ENCODE measurements at places on chromosomes 2 and 18.

- DNase-seq: no peak
Observed at GRCh38 chr2:239180526-239181073, 220.2 kb downstream of the HDAC4 start.

DNA sequence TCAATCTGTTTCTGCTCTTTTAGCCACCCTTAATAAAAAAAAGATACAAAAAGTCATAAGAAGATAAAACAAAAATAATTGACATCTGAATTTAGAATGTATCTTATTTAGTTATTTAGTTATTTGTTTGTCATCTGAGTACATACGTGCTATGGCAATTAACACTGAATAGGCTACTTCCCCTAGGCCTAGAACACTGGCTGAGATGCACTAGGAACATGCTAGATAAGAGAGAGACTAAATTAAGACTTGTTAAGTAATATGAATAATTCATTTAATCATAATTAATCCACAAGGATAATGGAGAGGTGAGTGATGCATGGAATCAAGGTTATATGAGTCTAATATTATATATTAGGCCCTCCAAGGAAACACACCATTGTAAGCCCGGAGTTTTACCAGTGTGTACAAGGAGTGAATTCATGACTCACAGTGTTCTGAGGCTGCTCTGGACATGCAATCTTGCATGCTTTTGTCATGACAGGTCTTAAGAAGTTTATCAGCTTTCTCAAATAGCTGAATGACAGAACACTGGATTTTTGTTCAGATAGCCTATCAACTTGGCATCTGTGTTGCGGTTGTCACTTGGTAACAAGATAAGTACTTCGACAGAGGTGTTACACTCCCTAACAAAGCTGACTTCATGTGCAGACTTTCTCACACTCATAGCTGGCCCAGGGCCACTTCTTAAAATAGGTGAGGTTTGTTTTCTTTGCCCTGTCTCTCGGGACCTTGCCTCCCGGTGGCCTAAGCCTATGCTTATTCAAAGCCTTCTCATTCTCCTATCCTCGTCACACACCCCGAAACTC, 5.0 kb upstream of the SERPINB2 start:
- DNase-seq: no peak

DNA sequence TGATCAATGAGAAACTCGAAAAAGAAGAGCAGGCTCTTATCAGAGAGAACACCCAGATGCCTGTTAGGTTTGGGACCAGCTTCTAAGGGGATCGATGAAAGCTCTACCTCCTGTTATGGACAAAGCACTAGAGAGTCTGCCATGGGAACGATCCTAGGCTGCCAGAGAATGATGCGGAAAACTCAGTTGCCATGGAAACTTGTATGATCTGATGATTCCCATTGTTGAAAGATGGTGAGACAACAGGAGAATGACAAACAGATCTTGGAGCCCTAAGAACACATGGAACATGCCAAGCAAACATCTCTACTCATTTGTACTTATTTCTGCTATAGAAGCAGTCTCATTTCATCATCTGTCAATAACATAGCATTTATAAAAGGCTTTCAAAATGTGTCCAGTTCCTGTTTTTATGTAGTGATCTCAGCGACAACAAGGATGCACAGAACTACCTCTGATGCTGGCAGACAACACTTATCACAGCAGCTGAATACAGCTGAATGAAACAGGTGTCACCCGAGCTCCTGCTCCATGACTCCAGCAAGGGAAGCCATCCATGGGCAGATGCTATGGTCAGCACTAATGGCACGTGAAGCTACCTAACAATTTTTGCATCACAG, 59.6 kb downstream of the NCKAP5 start:
- no peak for DNase-seq

- no peak for DNase-seq
Observed at GRCh38 chr2:239636808-239637207, 236.0 kb upstream of the HDAC4 start.

DNA sequence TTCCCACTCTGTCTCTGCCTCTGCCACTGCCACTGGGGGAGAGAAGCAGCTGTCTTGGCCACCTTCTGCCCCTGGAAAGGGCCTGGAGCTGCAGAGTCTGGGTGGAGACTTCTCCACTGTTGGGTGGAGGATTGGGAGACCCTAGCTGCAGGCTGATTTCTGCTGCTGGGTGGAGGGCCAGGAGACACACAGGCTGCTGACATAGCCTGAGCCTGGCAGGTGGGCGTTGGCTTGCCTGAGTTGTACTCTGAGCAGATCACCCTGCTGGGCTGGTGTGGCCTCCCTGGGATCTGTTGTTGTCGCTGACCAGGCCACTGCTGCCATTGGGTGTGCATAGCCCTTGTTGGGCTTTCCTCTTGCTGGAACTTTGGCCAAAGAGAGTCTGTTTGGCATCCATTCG, 64.3 kb downstream of the ARHGEF4 start:
- no peak for DNase-seq

- DNase-seq: no peak
Observed at GRCh38 chr2:112031473-112032223, 23.4 kb upstream of the TMEM87B start.

GRCh38 chr2:105645031-105645937, 99.4 kb upstream of the NCK2 start:
- DNase-seq: no peak

- DNase-seq: no peak
Observed at GRCh38 chr2:25939257-25939668, 43.0 kb downstream of the KIF3C start.

DNA sequence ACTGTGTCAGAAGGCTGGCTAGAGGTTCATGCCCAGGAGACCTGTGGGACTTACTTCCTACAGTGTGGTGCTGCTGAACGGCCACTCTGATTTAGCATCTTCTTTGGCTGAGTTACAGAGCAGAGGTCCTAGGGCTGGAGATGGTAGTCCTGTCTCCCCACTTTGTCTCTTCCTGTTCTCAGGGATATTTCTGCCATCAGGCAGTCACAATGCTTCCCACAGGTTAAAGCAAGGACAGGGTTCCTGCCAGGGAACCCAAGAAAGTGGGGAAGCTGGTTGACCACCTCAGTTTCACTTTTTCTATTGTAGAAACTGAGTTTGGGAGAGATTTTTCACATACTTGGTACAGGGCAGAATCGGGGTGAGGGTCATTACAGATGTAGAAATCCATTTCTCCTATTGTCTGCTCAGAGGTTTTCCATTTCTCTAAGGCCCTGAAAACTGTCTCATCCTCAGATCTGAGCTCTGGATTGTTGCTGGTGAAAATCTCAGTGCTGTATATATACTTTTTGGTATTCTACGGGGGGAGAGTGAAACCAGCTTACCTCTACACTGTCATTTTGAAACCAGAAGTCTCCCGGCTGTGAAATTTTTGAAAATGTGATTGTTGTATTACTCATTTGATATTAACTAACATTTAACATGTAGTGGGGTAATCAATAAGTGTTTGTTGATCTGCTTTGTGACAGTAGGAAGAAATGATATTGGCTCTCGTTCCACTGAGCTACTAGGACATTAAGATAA, 37.0 kb upstream of the MEP1B start:
- DNase-seq: no peak

GRCh38 chr18:80175451-80176204, 66.6 kb downstream of the ADNP2 start:
- no peak for DNase-seq

DNA sequence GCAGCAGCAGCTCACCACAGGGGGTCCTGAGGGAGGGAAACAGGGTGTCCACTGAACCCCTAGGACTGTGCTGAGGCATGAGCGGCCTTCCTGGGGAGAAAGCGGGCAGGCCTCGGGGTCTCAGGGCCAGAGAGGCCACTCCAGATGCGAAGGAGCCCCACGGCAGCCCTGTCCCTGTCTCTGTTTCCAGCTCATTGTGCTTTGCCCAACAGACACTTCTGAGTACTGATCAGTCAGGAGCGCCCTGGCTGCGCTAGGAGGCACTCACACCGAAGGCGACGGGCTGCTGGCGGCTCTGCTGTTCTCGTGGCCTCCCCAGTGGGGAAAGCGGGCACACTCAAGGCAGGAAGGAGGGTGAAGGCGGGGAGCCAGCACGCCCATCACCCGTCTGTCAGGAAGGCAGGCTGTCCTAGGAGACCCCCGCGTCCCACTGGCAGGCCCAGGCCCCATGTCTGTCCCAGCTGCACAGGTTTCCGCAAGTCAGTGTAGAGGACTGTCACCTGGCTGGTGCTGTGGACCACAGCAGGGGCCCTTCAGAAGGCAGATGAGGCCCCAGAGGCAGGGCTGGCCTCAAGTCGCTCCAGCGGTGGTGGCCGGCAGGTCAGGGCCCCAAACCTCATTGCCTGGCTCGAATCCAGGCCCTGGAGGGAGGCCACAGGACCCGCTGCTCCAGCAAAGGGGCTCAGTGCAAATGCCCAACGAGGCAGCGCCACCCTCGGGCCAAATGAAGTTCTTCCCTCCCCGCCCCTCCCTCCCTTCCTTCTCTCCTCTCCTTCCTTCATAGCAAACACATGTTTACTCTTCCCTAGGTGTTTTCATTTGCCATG, 6.8 kb downstream of the ESPNL start:
- no peak for DNase-seq

- no peak for DNase-seq
Observed at GRCh38 chr2:130152816-130153595, 8.1 kb upstream of the CCDC74B start.

GRCh38 chr2:24026233-24026632, 16.3 kb downstream of the MFSD2B start:
- DNase-seq: no peak

All from hematopoietic multipotent progenitor cell treated with erythropoietin and hydrocortisone succinate and interleukin-3 and kit ligand, for 15 days (in vitro differentiated cells).